ENCODE measurements at places on chromosomes 3 and 15.

DNA sequence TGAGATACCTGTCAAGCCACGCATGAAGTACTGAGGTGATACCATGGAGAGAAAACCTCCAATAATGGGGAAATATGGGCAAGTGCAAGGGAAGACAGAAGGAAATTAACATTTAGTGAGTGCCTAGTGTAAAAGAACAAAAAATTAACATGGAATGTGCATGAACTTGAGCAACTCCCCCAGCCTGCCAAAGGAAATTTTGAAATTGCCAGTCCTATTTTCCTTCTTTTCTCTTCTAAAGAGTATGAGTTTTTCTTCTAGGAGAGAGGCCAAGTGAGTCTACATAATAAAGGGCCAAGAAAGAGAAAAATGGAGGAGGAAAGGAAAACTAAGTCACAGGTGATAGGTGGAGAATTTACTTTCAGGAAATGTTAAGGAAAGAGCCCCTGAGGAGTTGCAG is 602.4 kb upstream of the MDFIC2 start:
- DNase-seq = no peak

DNA sequence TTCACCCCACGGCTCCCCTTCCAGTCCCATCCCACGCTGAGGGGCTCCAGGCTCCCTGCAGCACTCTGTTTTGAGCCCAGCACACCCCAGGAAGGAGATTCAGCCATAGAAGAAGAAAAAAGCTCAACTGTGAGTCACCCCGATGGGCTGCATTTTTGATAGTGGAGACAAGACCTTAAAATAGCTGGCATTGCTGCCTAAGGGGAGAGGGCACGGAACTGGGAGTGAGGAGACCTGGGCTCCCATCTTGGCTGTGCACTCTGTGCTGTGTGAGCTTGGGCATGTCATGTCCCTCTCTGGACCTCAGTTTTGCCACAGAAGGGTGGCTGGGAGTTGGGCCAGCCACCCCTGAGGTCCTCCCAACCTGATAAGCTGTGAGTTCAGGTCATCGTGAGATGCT is 57.2 kb upstream of the SMAD6 start:
- no peak for DNase-seq

GRCh38 chr3:43512754-43513404 is 108.9 kb downstream of the ANO10 start:
- DNase-seq = no peak

- no peak for DNase-seq
Measured at GRCh38 chr15:60829416-60829815, 350.5 kb upstream of the ICE2 start.

DNA sequence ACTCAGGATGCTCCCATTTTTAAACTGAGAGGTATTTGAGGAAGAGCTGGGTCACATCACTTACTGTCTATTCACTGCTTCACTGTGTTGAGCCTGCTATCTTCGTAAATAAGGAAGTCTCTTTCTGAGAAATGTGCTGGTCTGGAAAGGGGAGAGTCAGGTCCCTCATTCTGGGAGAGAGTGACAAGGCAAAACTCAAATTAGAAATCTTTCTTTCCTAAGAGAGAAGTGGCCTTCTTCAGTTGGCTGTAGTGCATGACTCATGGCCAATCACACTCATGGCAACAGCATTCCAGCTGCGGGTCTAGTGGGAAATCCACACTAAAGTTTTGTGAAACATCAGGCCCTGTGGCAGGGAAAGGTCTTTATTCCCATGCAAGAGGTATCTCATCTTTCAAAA is 11.5 kb upstream of the TIMP4 start:
- no peak for DNase-seq

DNA sequence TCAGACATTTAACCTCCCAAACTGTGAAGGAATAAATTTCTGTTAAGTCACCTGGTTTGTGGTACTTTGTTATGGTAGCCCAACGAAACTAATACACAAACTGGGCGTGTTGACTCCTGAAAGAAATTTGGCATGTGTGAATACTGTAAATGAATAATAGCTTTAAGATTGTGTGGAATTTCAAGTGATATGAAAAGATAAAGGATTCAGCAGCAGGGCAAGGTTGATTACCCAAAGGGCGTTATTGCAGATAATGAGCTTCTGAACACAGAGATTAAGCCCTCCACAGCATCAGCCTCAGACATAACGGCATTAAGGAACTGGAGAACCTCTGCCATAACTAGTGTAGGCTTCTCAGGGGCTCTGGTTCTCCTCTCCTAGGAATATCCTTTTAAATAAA is 451.5 kb upstream of the NECTIN3 start:
- DNase-seq = no peak

- no peak for DNase-seq
Measured at GRCh38 chr15:78041946-78042345, 35.6 kb downstream of the TBC1D2B start.

DNA sequence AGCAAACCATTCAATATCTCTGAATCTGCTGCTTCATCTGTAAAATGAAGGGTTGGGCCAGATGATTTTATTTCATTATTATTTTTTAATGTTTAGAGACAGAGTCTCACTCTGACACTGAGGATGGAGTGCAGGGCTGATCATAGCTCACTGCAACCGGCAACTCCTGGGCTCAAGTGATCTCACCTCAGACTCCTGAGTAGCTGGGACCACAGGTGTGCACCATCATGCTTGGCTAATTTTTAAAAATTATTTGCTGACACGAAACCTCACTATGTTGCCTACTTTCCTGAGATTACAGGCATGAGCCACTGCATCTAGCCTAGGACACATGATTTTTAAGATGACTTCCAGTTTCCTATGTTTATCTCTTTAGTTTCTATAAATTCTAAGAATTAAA is 105.8 kb downstream of the P3H2 start:
- no peak for DNase-seq

DNA sequence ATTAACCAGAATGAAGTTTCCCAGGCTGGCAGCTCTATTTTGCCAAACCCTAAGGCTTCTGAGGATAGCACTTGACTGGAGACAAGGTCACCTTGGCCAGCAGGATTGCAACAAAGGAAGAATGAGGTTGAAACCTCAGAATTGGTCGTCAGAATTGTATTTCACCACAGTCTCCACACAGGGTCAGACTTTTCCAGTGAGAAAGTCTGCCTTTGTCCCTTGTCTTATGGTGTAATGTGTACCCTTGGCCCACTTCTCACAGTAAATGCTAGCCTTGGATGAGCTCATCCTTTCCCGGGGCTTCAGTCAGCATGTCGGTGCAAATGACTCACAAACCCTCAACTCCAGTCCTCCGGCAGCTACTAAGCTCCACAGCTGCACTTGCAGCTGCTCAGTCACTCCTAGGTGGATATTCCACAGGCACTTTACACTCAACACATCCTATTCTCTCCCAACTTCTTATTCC is 19.7 kb downstream of the SSR3 start:
- no peak for DNase-seq

GRCh38 chr15:66186049-66186825 is 67.3 kb downstream of the MEGF11 start:
- no peak for DNase-seq

- no peak for DNase-seq
Measured at GRCh38 chr3:11464356-11464755, 179.4 kb downstream of the VGLL4 start.

DNA sequence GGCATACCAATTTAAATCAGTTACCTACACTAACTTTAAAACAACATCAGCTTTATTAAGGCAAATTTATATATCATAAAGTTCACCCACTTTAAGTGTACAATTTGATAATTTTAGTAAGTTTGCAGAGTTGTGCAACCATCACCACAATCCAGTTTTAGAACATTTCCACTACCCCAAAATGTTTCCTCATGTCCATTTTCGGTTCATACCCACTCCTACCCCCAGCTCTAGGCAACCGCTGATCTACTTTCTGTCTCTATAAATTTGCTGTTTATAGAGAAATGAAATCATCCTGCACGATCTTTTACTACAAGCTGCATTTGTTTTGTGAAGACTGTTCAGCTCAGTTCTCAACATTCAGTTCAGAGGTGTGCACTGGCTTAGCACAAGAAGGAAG is 31.5 kb upstream of the FAM81A start:
- no peak for DNase-seq

- no peak for DNase-seq
Measured at GRCh38 chr3:119234610-119235009, 6.1 kb downstream of the B4GALT4 start.

- DNase-seq = no peak
Measured at GRCh38 chr3:192867645-192868044, 50.0 kb downstream of the MB21D2 start.

GRCh38 chr3:58066842-58067241 is 58.6 kb downstream of the FLNB start:
- DNase-seq = no peak

DNA sequence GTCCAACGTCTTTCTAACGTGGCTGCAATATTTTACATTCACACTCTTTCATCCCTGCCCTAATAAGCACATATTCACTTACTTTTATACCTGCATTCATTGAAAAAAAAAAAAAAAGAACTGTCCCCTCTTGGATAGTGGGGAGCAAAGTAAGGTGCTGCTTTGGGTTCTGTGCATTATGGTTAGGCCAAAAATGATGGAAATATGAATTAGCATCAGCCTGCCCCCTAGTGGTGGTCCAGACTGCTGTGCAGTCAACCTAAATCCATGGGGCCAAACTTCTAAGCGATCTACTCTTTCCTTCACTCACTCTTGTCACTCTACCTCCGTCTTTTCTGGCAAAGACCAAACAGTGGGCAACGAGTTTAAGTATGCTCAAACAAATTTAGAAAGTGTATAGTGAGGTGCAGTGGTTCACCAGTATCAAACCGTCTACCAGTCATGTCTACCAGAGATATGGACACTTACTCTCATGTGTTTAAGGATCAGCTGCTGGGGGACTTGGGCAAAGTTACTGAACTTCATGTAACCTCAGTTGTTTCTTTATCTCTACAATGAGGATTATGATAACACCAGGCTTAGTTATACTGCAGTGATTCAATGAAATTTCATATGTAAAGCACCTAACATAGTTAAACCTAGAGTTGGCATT is 61.5 kb upstream of the GRM7 start:
- no peak for DNase-seq

DNA sequence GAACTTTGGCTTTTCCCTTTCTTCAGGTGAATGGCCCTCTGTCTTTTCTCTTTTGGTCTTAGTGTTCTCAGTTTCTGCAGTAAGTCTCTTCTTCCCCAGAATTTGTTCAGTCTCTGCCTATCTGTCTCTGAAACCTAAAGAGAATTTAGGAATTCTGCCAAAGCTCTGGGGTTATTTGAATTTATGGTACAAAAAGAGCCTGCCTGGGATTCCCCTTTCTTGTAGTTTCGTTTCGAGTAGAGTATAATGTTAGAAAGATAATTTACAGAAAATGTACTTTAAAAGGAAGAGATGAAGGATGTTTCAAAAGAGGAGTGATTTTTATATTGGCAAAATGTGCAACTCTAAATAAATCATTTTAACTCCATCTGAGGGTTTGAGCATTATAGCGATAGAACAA is 247.4 kb upstream of the SATB1 start:
- no peak for DNase-seq

- DNase-seq = no peak
Measured at GRCh38 chr3:68274286-68274685, 619.9 kb upstream of the SUCLG2 start.

GRCh38 chr3:55968331-55968730 is 481.2 kb upstream of the WNT5A start:
- DNase-seq = no peak

GRCh38 chr3:186882881-186883685 is 40.6 kb downstream of the ADIPOQ start:
- DNase-seq = no peak

DNA sequence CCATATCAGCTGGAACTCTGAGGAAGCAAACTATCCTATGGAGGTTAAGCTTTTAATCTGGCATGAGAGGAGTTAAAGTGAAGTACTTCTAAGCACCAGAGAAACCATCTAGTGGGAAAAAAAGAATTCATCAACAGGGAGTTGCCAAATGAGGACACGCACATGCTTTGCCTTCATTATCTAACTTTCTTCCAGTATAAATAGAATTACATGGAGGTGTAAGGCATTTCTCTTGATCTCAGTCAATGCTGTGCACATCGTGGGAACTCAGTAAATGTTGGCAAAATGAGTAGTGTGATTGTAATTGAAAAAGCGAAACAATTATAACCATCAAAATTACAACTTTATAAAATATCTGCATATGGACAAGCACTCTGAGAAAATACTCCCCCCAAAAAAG is 8.0 kb upstream of the GSK3B start:
- DNase-seq = no peak

GRCh38 chr3:65425880-65426279 is 612.8 kb downstream of the MAGI1 start:
- DNase-seq = no peak

DNA sequence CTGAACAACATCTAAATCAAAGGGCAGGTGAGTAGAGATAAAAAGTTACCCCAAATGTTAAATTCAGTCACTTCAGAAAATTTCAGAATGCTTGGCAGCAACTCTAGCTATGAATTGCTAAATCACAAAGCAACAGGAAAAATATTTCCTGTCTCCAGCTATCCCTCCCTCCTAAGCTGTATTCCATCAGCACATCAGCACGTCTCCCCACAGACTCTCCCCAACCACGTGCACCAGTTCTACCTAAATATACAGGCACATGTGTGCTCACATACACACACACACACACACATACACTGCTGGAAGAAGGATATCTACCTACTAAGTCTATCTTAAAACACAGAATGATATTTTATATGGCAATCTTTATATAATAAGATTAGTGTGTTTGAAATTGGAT is 177.1 kb upstream of the ARHGEF26 start:
- DNase-seq = no peak

GRCh38 chr3:126370606-126371005 is 13.4 kb upstream of the KLF15 start:
- DNase-seq = no peak

GRCh38 chr15:41487381-41487780 is 6.3 kb upstream of the ITPKA start:
- DNase-seq = no peak

- DNase-seq = no peak
Measured at GRCh38 chr3:4581920-4582611, 88.9 kb downstream of the ITPR1 start.

GRCh38 chr15:32747921-32748342 is 30.1 kb downstream of the GREM1 start:
- DNase-seq = no peak

- no peak for DNase-seq
Measured at GRCh38 chr15:27017168-27017809, 46.3 kb downstream of the GABRG3 start.

GRCh38 chr3:132016061-132017041 is 18.5 kb downstream of the CPNE4 start:
- no peak for DNase-seq

DNA sequence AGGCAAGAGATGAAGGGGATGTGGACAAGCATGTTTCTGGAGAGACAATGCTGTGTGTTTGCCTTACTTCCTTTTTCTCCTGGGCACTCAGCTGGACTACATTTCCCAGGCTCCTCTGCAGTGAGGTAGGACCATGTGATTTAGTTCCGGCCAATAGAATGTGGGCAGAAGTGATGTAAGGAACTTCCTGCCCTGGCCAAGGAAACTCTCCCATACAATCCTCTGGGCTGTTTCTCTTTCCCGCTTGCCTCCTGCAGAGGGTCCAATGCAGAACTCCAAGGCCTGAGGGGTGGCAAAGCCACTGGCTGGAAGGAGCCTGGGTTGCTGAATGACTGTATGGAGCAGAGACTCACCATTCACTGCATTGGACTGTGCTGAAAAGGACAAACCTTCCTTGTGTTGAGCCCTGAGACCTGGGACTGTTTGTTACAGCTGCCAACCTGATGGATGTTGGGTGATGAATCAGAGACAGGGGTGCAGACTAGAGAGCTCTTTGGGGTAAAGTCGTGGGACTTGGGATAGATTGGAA is 82.7 kb upstream of the SLC6A6 start:
- no peak for DNase-seq

- DNase-seq = no peak
Measured at GRCh38 chr15:99411234-99411633, 154.6 kb upstream of the MEF2A start.
